Hematopoietic multipotent progenitor cell treated with erythropoietin and hydrocortisone succinate and interleukin-3 and kit ligand, for 6 days (in vitro differentiated cells): ENCODE measurements at places on chromosomes 6 and 20.

DNA sequence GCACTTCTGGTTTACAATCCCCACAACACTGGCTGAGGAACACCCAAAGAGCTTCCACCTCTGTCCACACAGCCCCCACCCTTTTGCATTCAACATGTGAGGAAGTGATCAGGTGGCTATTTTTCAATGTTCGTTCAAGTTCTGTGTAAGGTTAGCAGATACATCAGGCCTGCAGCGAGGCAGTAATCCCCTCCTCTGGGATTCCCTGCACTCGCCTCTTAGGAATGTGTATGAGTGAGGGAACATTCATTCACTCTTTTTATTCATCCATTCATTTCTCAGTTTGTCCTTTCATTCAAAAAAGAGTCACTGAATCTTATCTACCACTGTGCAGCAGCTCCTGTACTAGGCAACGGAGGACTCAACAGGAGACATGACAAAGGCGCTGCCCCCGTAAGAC is 236.4 kb upstream of the PRDM1 start:
- DNase-seq = peak; percentile 10

- peak; percentile 39 for DNase-seq
These were observed 621.9 kb upstream of the CITED2 start for GRCh38 chr6:139996253-139996834.

GRCh38 chr6:109690373-109690736 is 647 bp downstream of the AK9 start:
- DNase-seq = peak; percentile 69

DNA sequence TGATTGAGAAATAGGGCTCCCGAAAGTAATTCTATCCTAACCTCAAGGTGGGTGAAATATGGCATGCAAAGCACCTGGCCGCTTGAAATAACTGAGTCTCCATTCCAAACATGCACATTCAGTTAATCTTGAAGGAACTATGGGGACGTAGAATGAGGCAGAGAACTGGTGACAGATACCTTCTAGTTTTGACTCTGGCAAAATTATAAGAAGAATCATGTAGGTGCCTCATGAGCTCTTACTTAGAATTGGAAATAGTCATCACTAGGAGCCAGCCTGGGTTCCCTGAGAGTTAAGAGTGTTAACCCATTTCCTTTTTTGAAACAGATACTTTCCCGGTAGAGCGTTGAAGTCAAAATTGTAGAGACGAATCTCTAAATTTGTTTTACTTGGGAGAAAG is 49.3 kb downstream of the RPF2 start:
- DNase-seq = no peak

DNA sequence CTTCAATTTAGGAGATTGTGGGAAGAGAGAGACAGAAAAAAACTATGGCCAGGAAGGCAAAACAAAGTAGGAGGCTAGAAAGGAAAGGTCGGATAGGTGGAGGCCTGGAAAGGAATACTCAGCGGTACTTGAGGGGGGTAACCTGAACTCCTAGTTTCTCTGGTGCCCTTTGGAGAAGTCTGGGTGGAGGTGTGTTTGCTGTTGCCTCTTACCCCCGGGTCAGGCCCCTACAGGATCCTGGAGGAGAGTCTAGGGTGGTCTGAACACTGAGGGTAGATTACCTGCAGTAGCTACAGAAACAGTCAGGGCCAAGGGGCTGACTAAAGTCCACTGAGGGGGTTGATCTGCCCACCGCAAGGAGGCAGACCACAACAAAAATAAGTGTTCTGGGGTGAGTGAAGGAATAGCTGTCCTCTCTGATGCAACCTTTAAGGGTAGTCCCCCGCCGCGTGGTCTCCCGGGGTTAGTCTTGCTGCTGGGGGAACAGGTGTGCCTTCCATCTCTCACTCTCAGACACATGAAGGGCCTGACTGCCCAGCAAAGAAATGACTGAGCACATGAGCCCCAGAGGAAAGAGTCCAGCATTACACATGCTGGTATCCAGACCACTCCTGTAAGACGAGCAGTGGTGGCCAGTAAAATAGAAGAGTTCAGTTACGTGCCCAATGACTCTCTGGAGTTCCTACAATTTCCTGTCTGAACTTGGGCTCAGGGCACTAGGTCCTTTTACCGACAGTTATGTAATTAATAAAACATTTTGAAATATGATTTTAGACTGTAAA is 59.5 kb downstream of the MTHFD1L start:
- DNase-seq = peak; percentile 5

- DNase-seq = no peak
These were observed 236.2 kb downstream of the TAF4 start for GRCh38 chr20:61829526-61829925.

DNA sequence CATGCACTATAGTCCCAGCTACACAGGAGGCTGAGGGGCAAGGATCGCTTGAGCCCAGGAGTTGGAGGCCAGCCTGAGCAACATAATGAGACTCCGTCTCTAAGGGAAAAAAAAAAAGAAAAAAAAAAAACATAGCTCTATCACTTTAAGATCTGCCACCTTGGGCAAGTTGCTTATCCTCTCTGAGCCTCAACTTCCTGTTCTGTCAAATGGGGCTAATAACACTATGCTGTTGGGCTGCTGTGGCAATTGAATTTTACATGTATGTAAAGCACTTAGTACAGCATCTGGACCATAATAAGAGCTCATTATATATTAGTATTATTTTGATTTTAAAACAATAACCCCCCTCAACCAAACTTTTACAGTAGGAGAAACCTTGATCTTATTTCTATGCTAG is 141.5 kb downstream of the ATXN1 start:
- DNase-seq = no peak
